ENCODE measurements at places on chromosomes 1 and 21.

- no peak for DNase-seq
These were observed 13.8 kb downstream of the KAZN start for GRCh38 chr1:14612256-14612655.

GRCh38 chr1:33500547-33500946 is 28.1 kb downstream of the ZSCAN20 start:
- no peak for DNase-seq

DNA sequence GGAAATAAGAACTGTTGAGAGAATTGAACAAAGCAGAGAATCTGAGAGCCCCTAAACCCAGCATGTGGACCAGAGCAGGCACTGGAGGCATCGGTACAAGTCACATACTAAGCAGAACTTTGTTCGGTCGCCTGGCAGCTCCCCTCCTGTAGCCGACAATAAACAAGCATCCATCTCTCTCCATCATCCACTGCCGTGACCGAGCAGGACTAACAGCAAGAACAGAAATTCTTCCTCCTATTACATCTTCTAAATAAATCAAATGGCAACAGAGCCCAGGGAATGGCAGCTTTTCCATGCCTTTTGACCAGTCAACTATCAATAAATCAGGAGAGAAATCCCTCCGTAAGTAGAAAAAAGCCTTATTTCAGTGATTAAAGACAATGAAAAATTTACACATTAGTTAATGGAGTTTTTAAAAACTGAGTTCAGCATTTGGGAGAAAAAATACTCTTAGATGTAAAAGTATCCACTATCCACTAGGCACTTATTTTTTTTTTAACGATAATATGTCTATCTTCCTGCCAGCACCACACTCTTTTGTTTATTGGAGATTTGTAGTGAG is 36.5 kb downstream of the PTPN14 start:
- DNase-seq = no peak

DNA sequence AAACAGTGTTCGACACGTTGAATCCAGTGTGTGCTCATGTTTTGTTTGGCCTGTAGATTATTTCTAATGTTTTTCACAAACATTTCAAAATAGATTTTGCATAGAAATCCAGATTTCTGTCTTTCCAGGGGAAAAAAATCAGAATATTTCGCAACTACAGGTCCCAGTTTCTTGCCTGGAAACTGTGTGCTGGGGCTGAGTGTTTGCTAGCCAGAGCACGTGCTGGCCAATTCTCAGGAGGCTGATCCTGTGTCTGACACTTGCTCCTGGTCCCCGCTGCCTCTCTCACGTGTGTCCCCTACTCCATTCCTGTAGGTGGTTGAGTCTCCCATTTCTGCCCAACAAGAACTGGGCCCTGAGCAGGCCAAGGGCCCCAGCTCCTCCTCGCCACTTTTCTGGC is 2.4 kb downstream of the MAB21L3 start:
- DNase-seq = no peak

All from GM20000 (cell line).